ENCODE measurements at places on chromosomes 16 and 17. TPM values are rescaled to one million over a fixed set of nuclear protein-coding genes. Genes with fewer than 3 reads are reported as not detected.

Gene SLFN5
- total RNA-seq = 211 TPM

DNA sequence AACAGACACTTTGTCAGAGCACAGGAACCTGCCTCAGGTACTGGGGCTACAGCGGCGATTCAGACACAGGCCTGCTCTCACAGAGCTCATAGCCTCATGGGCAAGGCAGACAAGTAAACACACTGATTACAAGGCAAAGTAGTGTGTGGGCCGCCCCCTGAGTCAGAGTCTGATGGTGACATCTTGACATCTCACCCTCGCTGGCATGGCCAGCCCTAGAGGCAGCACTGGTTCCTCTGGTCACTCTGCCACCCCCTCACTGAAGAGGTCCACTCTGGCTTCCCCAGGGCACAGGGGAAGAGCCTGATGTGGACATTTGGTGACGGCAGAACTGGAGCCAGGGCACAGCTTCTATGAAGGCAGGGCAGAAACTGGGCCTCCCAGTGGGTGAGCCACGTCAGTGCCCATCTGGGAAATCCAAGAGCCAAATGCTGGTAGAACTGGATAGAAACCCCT, 32.9 kb upstream of the TOB1 start:
- H3K27ac ChIP-seq = no peak overlapping the region
- H3K36me3 ChIP-seq = no peaks in the 10 kb centered on the region
- H3K27me3 ChIP-seq = no peaks in the 10 kb centered on the region
- DNase-seq = no peak

DNA sequence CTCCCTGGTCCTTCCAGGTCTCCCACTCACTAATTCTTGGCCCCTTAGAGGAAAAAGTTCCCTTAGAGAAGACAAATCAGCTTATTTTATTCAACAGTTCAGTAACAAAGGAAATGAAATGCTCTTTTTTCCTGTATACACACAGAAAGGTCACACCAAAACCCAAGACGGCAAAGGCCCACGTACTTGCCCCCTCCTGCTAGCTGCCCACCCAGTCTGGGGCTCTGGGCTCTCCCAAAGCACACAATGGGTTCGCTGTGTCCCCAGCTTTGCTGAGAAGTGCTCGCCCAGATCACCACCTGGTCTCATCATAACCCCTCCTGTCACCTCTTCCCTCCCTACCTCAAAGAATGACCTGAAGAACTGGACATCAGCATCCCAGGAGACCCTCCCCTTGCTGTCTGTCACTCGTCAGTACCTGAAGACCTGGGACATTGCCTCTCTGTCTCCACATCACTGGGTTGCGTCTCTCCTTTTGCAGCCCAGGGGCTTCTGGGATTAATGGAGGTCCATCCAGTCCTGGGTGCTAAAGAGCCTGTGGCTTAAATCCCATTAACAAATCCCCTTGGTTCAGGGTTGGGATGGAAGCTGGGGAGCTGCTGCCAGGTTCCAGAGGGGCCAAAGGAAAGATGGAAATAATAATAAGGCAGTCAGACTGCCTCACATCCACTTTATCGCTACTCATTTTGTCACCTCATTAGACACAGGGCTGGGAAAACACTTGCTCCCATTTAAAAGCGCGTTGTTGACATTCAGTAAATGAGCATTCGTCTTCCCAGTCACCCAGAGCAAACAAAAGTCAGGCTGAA, 3.3 kb downstream of the SLC6A4 start:
- peaks cover 74% of the 10 kb centered on the region for H3K27me3 ChIP-seq
- no peak overlapping the region for H3K27ac ChIP-seq
- peak; percentile 39 for DNase-seq
- peaks cover 14% of the 10 kb centered on the region for H3K4me1 ChIP-seq

DNA sequence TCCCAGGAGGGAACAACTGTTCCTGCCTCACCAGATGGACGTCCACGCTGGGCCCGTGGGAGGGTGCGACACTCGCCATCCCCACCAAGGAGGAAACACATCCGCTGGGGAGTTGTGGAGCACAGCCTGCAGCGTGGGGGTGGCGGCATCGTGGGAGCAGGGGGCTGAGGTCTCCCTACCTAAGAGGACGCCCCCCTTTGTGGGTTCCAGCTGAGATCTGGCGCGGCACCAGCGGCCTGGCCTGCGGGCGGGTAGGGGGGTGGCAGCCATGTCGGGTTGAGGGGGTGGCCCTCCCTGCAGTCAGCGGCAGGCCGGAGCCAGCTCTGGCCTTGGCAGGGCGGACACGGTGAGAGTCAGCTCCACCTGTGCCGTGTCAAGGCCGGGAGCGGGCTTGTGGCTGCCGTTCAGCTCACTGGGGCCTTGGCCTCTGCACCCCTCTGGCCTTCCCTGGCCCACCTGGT, 116.7 kb upstream of the CIBAR2 start:
- peaks cover 33% of the 10 kb centered on the region for H3K4me1 ChIP-seq
- H3K36me3 ChIP-seq = no peaks in the 10 kb centered on the region
- H3K27me3 ChIP-seq = no peaks in the 10 kb centered on the region
- DNase-seq = no peak
- no peak overlapping the region for H3K27ac ChIP-seq
- H3K4me3 ChIP-seq = no peak overlapping the region

- H3K36me3 ChIP-seq = no peaks in the 10 kb centered on the region
- no peak overlapping the region for H3K27ac ChIP-seq
- peaks cover 13% of the 10 kb centered on the region for H3K4me1 ChIP-seq
- no peaks in the 10 kb centered on the region for H3K27me3 ChIP-seq
- DNase-seq = no peak
These were observed 11.7 kb upstream of the SCNN1B start for GRCh38 chr16:23290189-23291062.

DNA sequence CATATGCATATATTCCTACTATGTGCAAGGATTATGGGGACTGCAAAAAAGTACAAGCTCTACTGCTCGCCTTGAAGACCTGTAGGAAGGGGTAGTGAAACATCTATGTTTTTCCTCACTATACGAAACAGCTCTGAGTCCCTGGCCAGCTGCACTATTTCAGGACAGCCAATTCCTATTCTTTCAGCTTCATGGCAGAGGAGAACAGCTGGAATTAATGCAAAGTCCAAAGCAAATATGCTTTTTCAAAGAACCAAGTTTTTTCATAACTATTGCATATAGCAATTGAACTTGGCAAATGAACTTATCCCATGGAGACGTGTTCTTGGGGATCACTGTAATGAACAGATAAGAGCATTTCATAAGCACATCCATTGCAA, 122.3 kb downstream of the SPACA3 start:
- no peaks in the 10 kb centered on the region for H3K27me3 ChIP-seq
- no peak overlapping the region for H3K27ac ChIP-seq
- no peak for DNase-seq
- no peaks in the 10 kb centered on the region for H3K36me3 ChIP-seq
- H3K4me3 ChIP-seq = no peak overlapping the region
- no peaks in the 10 kb centered on the region for H3K4me1 ChIP-seq
